NCI-H774 (cell line): ENCODE measurements at places on chromosomes 6 and 20.

DNA sequence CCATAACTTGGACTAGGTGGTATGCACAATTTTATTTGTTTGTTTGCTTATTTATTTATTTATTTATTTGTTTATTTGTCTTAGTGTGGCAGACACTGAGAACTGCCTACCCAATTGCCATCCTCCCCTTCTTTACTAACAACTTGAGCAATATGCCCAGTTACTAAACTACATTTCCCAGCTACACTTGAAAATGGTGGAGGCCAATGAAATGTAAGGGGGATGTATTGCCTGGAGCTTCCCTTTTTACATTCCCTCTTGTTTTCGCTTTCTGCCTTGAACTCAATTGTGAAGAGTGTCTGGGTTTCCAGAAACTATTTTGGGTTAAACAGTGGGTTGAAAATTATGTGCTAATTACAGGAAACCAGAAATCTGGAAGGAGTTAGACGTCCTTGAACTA lies 152.7 kb upstream of the FKBP1C start:
- no peak for DNase-seq

DNA sequence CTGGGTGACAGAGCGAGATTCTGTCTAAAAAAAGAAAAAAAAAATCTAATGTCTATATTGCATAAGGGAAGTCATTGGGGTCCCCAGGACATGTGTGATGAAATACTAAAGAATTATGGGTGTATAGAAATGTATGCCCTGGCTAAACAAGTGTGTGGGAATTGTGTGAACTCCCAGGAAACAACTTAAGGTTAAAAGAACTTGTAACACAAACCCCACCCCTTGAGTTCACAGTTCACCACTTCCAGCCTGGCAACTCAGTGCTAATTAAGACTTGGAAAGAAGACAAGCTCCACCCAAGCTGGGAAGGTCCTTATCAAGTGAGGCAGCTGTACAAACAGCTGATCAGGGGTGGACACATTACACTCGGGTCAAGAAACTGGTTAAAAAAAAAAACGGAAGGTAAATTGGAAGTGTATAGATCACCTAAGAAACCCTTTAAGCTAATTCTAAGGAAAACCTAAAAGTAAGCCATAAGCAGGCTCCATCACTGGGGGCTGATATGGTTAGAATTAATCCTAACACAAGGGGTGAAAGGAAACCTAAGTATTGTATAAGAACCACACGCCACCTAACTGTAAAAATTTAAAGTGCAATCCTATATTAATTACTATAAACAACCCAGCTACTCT lies 25.2 kb downstream of the HLA-A start:
- DNase-seq, result peak; percentile 75

GRCh38 chr6:134272374-134272773 lies 45.5 kb downstream of the SGK1 start:
- DNase-seq, result no peak

- DNase-seq, result no peak
Measured at GRCh38 chr6:118709859-118710350, 58.5 kb upstream of the CEP85L start.

- no peak for DNase-seq
Measured at GRCh38 chr20:19974630-19975435, 42.3 kb upstream of the NAA20 start.

- no peak for DNase-seq
Measured at GRCh38 chr6:45880159-45880558, 135.5 kb downstream of the CLIC5 start.
